ENCODE measurements at places on chromosomes 2 and 18.

DNA sequence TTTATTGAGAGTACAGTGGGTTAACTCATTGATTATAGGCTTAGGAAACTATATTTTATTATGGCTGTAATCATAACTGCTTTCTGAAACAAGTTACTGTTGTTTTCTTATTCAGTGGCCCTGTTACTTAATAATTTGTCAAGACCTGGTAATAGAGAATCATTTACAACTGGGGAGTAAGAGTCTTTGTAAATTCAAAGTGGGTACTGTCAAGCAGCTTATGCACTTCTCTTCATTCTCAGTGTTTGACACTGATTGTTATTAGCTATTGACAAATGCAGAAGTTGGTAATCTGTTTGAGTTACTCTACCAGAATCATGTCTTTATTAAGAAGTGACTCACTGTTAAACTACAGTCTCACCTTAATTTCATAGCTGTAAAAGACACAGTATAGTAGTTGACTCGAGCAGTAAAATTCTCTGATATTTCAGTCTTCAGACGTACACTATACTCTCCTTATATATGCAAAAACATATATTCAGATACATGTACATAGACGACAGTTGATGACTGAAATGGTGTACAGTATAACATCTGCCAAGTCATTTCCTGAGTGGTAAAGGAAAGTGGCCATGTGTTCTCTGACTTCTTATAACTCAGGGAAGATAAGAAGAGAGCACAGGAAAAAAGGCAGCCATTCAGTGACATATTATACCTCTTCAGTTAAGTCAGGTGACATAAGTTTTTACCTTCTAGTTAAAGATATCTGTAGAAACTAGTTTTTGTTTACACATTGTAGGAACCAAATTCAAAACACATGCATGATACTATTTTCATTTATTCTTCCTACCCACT lies 36.0 kb upstream of the TTC27 start:
- DNase-seq, result no peak

- no peak for DNase-seq
Observed at GRCh38 chr2:6855860-6856547, 9.7 kb downstream of the CMPK2 start.

DNA sequence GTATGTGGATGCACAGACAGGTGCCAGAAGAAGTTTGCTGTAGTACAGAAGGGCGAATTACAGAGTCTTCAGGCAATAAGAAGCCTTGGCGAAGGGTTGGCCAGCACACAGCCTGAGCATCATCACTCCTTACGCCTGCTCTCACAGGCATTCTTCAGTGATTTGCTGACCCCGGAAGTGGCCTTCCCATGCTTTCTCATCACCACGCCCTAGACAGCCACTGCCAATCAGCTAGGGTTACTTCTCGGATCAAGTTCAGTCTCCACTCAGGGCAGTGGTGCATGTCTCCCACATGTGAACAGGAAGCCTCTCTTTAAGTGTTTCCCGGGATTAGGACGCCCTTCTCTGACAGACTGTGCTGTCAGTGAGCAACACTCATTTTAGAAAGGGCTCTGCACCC lies 81.8 kb downstream of the C1QL2 start:
- no peak for DNase-seq

DNA sequence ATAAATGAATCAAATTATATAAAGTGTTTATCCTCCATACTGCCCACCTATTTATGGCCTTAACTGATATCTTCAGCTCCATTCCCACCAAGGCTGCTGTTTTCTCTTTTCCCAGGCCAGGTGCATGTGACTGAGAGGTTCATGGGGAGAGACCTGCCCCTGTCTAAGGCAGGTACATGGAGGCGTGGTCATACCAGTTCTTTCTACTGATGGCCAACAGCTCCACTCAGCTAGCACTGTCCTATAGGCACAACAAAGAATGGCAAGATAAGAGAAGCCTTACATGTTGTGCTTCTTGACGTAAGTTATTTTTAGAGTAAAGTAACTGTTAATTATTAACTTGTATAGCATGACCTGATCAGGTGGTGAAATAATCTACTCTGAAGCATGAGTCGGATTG lies 16.8 kb downstream of the AKAIN1 start:
- no peak for DNase-seq

GRCh38 chr2:128545085-128545484 lies 226.4 kb upstream of the HS6ST1 start:
- DNase-seq, result no peak

DNA sequence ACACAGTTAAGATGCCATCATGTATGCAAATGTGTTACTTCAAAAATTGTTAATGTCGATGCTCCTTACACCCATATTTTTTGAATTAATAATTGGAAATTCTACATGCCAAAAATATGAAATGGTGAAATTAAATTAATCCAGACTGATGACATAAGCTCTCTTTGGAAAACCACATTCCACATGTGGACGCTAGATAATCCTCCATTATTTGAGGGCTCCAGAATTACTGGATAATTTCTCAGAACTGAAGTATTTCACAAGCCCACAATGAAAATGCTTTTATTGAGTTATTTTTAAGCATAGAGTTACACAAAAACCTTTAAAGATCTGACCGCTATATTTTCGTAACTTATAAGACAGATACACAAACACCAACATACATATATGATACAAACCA lies 47.8 kb downstream of the FARSB start:
- DNase-seq, result no peak

GRCh38 chr18:63697097-63697660 lies 5.6 kb upstream of the SERPINB11 start:
- no peak for DNase-seq

DNA sequence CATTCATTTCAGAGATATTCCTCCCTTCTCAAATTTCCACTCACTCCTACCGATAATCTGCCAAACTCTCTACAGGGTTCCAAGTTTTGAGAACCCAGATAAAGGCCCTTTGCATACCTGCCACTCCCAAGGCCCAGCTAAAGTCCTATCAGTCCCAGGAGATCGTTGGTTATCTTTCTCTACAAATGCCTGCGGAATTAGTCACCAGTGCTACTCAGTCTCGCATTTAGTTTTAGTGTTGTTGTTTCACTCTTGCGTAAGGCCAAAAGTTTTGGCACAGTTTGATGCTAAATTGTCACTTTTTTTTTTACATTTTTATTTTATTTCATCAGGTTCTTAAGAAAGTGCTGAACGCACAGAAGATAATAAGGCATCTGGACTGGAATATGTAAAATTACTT lies 29.2 kb upstream of the SETBP1 start:
- DNase-seq, result no peak

DNA sequence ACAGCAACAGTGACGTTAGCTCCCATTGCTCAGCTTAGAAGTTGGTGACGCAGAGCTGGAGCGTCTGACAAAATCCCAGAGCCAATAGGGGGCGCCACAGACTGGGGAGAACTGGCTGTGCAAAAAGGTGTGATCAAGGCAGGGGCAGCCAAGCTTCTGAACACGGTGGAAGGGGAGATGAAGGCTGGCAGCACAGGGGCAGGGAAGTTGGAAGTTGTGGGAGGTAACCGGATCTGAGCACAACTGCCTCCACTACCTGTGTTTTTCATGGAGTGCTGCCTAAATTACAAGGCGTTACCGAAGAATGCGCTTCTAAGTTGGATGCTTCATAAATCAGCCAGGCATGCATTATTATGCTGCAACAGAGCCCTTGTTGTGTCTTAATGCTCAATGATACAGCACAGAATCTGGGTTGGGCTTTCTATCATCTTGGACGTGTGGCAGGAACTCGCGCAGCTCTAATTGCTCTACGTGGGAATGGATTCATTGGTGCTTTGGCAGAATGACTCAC lies 370.0 kb downstream of the SLC4A3 start:
- peak; percentile 28 for DNase-seq

DNA sequence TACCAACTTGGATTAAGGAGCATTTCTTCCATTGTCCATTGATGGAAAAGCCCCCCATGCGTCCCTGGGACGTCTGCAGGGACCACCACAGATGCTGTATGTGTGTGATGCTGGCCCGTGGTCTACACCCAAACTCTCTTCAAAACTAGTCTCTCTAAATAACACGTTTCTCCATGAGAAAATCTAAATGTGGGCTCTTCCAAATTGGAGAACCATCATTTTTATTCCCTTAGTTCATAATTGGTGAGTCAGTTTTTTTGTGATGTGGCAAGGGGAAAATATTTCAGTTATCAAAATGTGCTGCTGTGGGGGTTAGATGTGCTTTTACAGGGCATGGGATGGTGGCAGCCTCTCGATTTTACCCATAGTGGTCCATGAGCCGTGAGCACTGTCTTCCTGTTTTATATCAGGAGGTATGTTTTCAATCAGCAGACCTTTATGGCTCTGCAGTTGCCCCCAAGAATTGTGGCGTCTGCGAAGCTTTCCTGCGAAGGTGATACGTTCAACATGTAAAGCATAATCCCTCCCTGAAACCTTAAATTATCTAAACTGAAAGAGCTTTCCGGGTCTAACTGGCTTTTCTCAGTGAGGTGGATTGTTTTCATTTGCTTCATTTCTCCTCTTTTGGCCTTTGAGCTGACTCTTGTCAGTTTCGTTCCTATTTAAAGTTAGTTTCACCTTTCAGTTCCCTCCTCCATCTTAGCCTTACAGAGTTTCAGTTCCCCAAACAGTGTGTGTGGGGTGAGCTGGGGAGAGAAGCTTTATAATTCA lies 78.4 kb downstream of the SETBP1 start:
- no peak for DNase-seq

DNA sequence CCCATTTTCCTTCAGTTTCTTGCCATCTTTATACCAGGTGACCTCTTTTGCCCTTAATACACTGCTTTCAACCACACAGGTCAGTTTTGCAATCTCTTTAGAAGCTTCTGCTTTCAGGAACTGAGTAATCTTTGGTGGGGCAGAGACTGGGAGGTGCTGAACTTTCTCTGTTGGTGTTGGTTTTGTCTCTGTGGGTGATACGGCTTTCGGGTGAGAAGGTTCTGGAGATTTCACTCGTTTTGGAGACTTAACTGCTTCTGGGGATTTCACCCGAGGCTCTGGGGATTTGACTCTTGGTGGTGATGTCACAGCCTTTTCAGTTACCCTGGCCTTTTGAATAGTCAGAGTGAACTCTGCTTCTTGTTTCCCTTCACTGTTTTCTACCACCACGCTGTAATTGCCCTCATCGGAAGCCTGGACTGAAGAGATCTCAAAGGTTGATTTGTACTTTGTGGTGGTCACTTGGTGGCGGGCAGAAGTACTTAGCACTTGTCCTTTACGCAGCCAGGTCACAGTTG lies 50.4 kb downstream of the PLEKHA3 start:
- no peak for DNase-seq

DNA sequence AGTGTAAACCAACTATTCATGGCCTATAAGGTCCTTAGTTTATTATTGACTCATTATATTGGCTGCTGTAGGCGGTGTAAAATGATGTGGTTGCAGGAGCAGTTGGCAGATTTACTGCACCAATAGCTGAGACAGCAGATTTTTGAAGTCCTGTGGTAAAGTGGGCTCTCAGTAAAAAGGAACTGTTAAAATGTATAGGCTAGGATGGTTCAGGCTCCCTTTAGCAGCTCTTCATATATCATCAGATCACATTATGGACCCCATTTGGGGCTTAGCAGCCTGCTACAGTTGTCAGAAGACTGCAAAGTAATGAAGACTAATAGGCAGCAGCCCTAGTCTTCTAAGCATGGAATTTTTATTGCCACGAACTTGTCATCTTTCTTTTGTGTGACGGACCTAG lies 27.8 kb downstream of the MTX2 start:
- no peak for DNase-seq

DNA sequence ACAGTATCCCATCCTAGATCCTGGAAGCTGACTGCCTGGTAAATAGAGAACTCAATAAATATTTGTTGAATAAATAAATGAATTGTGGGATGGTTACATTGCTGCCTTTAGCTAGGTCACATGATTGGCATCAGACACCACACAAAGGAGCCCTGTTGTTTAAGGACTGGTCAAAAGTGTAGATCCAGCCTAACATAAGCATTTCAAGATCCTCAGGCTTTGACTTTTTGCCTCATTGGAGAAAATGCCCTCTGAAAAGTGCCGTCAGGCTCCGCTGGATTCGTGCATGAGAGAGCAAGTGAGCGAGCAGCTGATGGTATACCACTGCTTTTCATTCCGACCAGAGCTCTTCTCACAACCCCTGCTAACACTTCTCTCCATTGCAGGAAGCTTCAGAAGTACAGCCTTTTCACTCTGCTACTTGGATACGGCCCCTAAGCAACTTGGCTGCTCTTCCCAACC lies 1.3 kb upstream of the ZNF24 start:
- no peak for DNase-seq

DNA sequence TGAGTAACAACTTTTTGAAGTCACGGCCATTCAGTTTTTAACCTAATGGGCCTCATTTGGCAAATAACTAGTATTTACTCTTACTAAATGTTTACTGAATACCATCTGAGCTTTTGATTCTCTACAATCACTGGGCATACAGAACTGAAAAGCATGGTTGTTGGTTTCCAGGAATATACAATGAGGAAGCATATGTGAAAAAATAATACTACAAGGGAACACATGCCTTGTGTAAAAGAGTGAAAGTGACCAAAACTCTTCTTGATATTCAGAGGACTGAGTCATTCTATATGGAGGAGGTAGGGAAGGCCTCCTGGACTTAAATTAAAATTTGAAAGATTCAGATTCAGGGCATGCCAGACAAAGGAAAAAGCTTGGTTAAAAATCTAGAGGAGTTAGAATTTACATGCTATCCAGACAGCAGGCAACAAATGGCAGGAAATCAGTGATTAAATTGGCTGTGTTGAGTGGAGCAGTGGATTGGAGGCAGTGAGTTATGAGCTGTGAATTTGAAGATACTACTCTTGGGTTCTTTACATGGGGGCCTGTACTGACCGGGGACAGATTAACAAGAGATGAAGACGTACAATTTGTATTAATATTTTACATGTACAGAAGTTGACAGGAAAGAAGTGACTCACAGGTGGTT lies 53.6 kb upstream of the NRXN1 start:
- DNase-seq, result no peak

GRCh38 chr18:24051031-24051947 lies 36.7 kb downstream of the TTC39C start:
- DNase-seq, result no peak

- no peak for DNase-seq
Observed at GRCh38 chr2:113131352-113132185, 4.2 kb downstream of the IL1RN start.

DNA sequence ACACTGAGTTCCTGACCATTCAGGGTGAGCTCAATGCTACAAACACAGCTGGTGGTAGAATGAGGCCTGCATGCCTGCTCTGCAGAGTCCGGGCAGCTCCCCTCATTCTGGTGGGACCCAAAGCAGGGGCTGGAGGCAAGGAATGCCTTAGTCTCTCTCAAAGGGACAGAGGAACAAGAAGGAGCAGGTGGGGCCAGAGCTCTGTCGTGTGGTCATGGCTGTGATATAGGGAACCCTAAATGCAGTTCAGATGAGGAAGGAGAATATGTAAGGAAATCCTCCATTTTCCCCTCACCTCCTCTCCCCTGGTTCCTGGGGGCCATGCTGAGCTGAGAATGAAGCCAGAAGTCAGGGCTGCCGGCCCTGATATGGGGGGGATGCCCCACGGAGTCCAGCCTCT lies 334.3 kb downstream of the CYP26B1 start:
- DNase-seq, result no peak

- DNase-seq, result no peak
Observed at GRCh38 chr2:86439879-86440630, 1.1 kb upstream of the KDM3A start.

DNA sequence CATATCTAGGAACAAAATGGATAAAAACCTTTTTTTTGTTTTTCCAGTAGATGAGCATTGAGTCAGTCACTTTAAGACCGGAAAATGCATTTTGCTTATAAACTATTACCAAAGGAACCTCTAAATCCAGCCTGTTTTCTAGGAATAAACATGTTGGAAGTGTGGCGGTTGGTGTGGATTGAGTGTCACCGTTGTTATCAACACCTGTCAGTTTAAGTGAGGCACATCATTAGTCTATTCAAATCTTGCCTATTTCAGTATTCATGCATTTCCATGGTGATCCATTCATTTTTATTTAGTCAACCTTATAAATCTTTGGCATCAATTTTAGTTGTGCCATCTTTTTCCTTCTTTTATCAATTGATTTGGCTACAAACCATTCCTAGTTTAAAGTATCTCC lies 3.3 kb downstream of the KLHL29 start:
- DNase-seq, result no peak

All from dorsolateral prefrontal cortex (tissue), 122 donors.